Peyer's patch (tissue), 4 donors: ENCODE measurements at places on chromosomes 16 and 17.
A peak's percentile ranks its signal among the peaks of the same experiment; 100 is the strongest.

DNA sequence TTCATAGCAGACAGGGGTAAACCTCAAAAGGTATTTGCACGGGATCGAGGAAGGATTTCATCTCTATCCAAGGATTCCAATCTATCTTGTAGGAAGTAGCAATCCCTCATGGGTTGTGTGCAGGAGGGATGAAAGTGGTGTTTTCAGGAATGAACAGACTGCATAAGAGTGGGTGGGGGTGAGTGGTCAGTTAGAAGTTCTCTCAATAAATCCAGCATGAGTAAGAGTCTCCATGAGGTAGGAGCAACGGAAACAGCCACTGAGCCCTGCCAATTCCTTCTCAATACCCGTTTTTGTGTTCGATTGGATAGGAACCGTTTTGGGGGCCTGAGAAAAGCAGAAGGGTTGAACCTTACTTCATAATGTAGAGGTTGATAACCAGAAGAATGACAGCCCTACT lies 375.6 kb downstream of the SOX9 start:
- DNase-seq: no peak

DNA sequence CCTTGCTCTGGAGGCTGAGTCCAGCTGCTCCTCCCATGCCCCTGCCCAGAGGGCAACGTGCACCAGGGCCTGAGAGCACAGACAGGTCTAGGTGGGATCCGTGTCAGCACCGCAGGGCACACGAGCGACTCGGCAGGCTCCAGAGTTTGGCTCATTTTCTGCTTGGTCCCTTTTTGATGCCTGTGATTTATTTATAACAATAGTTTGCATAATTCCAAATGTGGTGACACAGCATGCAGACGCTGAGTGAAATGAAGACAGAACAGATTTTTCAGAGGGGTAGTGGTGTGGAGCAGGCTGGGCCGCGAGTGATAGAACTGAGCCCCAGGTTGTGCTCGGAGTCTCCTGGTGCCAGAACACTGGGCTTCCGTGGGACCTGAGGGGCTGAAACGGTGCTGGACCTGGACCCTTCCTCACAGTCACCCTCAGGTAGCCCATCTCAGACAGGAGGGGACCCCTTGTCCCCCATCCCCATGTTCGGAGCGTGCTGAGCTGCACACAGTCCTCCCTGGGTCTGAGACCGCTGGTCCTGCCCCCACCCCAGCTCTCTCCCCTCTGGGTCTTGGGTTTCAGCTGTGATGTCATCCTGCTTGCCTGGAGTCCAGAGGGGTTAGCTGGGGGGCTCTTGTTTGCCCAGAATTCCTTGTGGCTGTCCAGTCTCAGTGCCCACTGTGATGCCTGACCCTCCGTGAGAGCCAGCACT lies 95.9 kb downstream of the METRNL start:
- DNase-seq: peak; percentile 39

DNA sequence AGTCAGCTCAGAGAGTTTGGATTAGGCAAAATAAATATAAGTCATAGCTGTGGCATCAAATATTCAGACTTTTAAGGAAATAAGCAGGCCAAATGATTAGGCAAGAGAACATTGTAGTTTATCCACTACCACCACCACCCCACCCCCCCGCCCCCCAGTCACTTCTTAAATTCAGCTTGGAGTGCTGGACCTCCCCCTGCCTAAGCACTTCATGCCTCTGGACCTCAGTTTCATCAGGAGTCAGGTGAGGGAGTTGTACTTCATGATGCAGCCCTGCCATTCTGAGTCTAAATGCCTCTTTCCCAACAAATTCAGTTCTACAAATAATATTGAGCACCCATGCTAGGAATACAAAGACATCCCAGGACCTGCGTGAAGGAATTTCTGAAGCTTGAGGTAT lies 2.0 kb downstream of the POLR2C start:
- DNase-seq: no peak

- DNase-seq: peak; percentile 77
Measured at GRCh38 chr17:36463916-36464764, 22.3 kb upstream of the ZNHIT3 start.

GRCh38 chr17:58316260-58316960 lies 12.2 kb downstream of the TSPOAP1 start:
- DNase-seq: no peak

DNA sequence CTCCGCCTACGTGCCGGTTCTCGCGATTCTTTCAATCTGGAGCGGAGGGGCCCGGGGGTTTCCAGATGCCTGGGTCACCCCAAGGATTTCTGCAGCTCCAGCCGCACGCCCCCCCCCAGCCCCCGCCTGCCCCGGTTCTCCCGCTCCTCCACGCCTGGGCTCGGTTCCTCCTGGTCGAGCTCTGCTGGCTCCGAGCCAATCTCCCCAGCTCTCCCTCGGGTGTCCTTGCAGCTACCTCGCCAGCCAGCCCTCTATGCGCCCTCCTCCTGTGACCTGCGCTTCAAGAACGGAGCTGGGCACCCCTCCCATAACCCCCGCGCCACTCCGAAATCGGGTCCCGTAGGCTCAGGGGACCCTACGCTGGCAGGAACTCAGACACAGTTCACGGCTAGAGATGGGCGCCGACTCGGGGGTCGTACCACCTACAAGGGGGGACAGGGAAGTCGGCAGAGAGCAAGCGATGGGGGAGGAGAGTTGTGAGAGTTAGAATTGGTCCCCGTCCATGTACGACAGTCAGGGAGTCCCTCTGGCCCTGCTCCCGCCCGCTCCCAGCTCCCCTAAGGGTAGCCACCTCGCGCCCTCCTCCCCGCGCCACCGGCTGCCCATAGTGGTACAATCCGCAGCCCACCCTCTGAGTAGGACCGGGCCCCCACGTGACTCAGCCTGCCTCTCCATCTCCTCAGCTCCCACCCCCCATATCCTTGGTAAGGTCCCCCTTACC lies 961 bp downstream of the FGF11 start:
- no peak for DNase-seq

DNA sequence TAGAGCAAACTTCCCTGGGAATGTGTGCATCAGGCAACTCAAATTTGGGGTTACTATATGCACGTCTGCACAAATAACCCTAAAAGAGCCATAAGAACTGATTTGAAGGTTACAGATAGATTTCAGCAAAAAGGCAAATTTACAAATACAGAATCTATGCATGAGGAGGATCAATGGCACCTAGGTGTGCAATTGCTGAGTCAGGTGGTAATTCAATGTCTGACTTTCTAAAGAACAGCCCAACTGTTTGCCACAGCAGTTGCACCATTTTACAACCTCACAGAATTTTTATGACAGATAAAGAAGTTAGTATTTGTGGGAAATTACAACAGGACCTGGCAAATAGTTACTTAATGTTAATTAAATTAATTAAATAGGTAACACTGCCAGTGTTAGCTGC lies 405.5 kb downstream of the TMEM114 start:
- no peak for DNase-seq

DNA sequence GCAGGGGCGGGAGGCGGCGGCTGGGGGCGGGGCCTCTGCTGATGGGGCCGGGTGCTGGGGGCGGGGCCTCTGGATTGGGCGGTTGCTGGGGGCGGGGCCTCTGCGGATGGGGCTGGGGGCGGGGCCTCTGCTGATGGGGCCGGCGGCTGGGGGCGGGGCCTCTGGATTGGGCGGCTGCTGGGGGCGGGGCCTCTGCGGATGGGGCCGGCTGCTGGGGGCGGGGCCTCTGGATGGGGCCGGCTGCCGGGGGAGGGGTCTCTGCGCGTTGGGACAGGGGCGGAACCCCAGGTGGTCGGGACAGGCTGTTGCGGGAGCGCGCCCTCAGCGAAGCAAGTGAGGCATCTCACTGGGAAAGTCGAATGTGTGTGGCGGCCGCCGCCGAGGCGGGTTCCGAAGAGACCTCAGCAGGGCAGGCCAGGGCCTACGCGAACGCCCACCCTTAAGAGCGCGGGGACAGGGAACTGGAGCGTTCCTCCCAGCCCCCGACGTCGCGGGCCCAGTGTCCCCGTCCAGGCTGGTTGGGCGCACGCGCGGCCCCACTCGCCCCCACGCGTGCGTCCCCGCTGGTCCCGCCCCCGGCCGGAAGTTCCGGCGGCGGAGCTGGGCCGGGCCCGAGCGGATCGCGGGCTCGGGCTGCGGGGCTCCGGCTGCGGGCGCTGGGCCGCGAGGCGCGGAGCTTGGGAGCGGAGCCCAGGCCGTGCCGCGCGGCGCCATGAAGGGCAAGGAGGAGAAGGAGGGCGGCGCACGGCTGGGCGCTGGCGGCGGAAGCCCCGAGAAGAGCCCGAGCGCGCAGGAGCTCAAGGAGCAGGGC lies at the start of gene STUB1:
Gene STUB1 (plus strand): TSS at position 597 of the 811 bp plus-strand sequence. CDS start 116 bp downstream, at position 713.
- DNase-seq: peak; percentile 94

DNA sequence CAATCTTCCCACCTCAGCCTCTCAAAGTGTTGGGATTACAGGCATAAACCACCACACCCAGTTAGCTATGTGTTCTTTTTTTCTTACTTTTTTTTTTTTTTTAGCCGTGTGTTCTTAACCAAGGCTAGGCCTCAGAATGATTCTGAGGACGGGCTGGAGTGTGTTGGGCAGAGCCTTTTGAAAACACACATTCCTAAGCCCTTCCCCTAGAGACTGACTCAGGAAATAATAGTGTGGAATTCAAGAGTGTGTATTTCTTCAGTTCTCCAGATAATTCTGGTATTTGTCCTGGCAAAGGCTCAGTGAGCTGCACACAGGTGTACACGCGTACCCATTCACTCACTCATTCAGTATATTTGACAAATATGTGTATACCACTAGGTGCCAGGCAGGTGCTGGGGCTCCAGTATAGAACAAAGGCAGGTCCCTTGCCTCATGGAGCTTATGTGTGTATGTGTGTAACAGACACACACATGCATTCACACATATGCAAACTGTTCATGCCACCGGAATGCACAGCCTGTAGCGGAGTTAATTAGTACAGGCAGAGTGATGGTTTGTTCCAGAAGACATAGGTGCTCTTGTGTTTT lies 19.4 kb upstream of the NFATC3 start:
- no peak for DNase-seq
